ENCODE measurements at places on chromosomes 6 and 20.
A peak's percentile ranks its signal among the peaks of the same experiment; 100 is the strongest.

DNA sequence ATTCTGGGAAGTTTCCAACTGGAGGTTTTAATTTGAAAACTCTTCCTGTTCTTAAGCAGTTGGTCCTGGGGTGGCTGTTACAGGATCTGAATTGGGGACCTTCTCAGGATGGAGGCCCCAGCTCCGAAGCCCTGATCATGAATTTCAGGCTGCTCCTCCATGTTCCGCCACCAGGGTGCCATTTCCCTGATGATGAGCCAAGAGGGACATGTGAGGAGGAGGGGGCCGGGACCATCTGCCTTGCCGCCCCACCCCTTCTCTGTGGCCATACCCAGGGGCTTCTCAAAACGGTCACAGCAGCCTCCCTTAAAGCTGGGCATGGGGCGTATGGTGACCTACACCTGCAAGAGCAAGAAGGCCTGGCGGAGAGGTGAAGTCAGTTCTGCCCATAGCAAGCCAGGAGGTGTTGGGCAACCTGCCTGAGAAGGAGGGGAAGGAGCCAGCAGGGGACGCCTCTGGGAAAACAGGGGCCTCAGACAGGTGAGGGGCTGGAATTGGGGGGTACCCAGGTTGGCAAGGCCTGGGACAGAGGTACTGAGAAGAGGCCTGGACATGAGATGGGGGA lies 3.6 kb upstream of the BAK1 start:
- H3K4me3 ChIP-seq: no peak overlapping the region
- H3K27ac ChIP-seq: no peak overlapping the region
- H3K4me1 ChIP-seq: peaks cover 23% of the 10 kb centered on the region
- H3K27me3 ChIP-seq: no peaks in the 10 kb centered on the region
- no peak for DNase-seq
- no peaks in the 10 kb centered on the region for H3K36me3 ChIP-seq

DNA sequence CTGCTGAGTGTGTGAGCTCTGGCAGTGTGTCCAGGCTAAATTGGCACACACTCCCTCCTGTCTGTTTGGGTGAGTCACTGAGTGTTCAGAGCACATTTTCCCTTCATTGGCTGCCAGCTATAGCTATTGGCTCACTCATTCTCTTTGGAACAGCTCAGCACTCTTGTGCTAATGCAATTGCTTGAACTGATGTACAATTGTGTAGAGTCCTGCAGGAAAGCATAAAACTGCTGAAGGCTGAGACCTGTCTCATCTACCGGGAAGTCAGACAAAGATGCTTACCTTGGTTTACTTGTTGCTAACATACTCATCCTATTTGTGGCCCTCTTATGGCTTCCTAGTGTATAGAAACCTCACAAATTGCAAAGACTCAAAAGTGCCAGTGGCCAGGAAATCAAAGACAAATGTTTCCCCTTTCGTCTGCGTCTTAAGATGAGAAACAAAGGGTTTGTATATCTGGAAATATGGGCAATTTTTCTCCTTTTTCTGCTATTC lies 351.0 kb downstream of the BCKDHB start:
- H3K27ac ChIP-seq: no peak overlapping the region
- H3K4me3 ChIP-seq: no peak overlapping the region
- no peaks in the 10 kb centered on the region for H3K4me1 ChIP-seq
- no peaks in the 10 kb centered on the region for H3K36me3 ChIP-seq
- DNase-seq: no peak

DNA sequence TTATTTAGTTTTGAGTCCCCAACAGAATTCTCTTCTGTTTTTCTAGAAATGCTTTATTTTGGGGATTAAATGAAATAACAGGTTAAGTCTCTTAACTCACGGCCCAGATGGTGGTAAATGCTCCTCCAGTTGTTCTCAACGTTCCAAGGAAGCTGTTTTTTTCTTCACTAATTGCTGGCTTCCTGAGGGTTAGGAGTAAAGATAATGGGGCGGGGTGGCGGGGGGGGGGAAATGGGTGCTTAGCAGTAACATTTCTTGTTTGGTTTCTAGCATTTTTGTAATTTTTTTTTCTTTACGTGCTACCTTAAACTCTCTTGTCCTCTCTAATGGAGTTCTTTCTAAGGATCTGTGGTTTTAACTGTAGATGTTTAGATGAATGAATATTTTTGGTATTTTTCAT lies 2.2 kb downstream of the SRSF3 start:
- peak overlapping the region; percentile 89 for H3K4me3 ChIP-seq
- H3K36me3 ChIP-seq: peaks cover 46% of the 10 kb centered on the region
- peaks cover 67% of the 10 kb centered on the region for H3K4me1 ChIP-seq

DNA sequence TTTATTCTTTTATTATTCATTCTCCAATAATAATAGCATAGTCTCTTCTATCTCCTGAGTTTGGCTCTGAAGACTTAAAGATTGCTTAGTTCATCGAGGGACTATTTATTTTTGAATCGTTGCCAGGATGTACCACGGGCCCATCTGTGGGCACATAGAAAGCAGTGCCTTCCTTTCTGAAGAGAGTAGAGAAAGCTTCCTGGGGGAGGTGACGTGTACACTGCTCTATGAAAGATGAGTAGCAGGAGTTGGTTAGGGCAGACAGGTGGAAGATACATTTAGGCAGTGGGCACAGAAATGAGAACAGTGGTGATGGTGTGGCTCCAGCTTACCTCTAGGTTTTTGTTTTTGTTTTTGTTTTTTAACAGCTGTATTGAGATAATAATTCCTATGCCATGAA lies 98.4 kb downstream of the CDKAL1 start:
- DNase-seq: no peak
- H3K36me3 ChIP-seq: no peaks in the 10 kb centered on the region
- H3K4me1 ChIP-seq: no peaks in the 10 kb centered on the region
- H3K27ac ChIP-seq: no peak overlapping the region
- no peak overlapping the region for H3K4me3 ChIP-seq
- no peaks in the 10 kb centered on the region for H3K27me3 ChIP-seq

DNA sequence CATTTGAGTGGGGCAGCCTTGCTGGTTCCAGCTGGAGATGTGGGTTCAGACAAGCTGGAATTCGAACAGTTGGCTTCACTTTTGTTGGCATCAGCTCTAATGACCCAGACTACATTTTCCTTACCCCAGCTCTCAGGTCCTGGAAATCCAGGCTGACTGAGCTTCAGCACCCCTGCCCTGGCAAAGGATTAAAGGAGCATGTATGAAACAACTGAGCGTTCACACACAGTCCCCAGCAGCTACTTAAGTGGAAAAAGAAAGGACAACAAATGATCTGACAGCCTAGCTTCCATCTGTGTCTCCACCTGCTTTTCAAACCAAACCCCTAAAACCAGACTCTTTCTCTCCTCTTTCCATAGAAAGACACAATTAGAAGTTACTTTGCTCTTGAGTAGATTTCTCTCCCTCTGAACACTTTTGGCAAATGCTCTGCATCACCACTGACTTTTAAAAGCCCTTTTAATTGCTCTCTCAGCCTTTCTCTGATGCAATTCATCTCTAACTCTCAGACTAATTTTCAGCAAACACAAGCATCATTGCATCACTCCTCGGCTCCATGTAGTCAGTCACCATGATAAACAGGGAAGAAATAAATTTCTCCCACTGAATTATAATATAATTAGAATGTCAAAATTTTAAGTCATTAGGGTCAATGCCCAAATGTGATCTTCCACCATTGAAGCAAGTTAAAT lies 28.1 kb downstream of the ROS1 start:
- H3K27me3 ChIP-seq: no peaks in the 10 kb centered on the region
- no peak overlapping the region for H3K27ac ChIP-seq
- no peaks in the 10 kb centered on the region for H3K4me1 ChIP-seq

GRCh38 chr6:159726255-159726917 lies 920 bp upstream of the WTAP start:
- DNase-seq: no peak
- H3K4me1 ChIP-seq: peaks cover 58% of the 10 kb centered on the region
- peak overlapping the region; percentile 39 for H3K4me3 ChIP-seq
- peaks cover under 1% of the 10 kb centered on the region for H3K36me3 ChIP-seq
- peak overlapping the region; percentile 97 for H3K27ac ChIP-seq
- no peaks in the 10 kb centered on the region for H3K27me3 ChIP-seq

- no peak overlapping the region for H3K27ac ChIP-seq
- DNase-seq: no peak
- no peaks in the 10 kb centered on the region for H3K36me3 ChIP-seq
- no peaks in the 10 kb centered on the region for H3K4me1 ChIP-seq
- H3K4me3 ChIP-seq: no peak overlapping the region
- no peaks in the 10 kb centered on the region for H3K27me3 ChIP-seq
Measured at GRCh38 chr6:157670466-157671186, 152.4 kb upstream of the SNX9 start.

All from CD4-positive, alpha-beta memory T cell (primary cell).